ENCODE measurements at places on chromosomes 2 and 18.

- no peak for DNase-seq
Measured at GRCh38 chr2:226983895-226984749, 148.3 kb downstream of the RHBDD1 start.

DNA sequence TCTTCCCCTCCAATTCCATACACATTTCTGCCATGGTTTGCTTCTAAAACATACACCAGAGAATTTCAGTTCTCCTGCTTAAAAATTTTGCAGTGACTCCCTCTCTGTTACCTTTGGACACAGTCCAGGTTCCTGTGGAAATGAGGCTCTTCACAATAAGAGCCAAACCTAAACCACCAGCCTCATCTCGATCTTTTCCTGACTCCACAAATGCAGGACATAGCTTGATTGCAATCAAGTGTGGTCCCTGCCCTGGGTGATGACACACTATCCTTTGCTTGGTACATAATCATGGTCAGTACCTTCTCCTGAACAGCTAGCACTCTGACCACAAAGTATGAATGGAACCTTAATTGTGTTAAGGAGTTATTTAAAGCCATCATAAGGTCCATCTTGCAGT, 134.9 kb upstream of the CHAC2 start:
- DNase-seq: no peak

DNA sequence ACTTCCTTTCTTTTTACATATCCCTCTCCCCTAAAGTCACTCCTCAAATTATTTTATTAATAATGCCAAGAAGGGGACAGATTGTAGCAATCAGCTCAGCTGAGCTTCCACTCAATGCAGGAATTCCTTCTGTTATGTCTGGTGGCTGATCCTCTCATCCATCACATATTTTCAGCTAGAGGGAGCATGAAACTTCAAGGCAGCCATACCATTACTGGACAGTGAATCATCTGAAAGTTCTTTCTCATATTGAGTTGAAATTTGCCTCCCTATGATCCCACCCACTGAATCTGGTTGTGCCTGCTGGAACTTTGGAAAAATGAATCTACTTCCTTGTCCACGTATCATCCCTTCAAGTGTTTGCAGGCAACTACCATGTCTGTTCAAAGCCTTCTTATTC, 11.2 kb downstream of the ZNF385B start:
- DNase-seq: no peak

GRCh38 chr2:43818761-43819160, 19.9 kb downstream of the ABCG5 start:
- DNase-seq: no peak
